Fibroblast of skin of back (primary cell): ENCODE measurements at places on chromosomes 2 and 18.

DNA sequence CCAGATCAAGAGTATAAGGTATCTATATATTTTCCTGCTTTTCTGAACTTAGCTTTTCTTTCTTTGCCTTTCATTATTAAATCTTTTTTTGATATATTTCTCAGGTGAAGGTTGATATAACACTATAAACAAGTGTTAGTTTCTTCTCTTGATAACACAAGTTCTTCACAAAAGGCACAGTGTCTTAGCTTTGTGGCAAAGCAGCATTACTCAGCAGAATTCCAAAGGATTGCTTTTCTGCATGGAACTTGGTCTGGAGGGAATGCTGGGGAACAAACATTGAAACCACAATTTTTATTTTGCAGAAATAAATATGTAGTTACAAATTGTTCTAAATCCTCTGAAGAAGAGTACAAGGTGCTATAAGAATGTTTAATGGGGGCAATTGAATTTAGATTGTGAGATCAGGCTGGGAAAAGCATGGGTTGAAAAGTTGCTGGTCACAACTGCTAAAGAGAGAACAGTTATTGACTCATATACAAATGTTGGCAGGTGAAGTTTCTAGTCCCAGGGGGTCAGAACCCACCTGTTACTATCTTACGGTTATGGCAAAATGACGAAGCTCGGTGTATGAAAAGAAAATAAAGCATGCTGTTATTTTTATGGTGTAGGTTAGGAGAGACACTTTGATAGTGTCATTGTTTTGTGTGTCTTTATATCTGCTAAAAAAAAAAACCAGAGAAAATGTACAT, 68.2 kb downstream of the UBR3 start:
- DNase-seq = peak; percentile 19

- DNase-seq = peak; percentile 6
These were observed 53.1 kb downstream of the OLA1 start for GRCh38 chr2:174195253-174195652.

- no peak for DNase-seq
These were observed 171.3 kb downstream of the CDH7 start for GRCh38 chr18:65922103-65922502.

DNA sequence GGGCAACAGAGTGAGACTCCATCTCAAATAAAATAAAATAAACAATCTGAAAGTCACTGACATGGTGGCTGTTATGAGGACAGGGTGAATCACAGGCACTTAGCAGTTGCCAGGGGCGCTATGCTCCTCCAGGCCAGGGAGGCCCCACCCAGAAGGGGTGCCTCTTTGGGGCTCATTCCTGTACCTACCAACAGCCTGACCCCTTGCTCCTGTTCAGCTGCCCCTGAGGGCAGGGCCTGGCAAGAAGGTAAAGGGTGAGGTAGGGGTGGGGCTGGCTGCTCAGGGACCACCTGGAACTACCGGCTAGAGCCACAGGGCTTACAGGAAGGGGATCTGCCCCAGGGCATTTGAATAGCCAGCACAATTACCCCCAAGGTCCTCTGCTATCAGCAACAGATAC, 60.3 kb downstream of the INPP5D start:
- DNase-seq = no peak

- DNase-seq = no peak
These were observed 49.2 kb downstream of the CLASP1 start for GRCh38 chr2:121599963-121600651.

- no peak for DNase-seq
These were observed 25.0 kb downstream of the MPPE1 start for GRCh38 chr18:11883153-11883552.

DNA sequence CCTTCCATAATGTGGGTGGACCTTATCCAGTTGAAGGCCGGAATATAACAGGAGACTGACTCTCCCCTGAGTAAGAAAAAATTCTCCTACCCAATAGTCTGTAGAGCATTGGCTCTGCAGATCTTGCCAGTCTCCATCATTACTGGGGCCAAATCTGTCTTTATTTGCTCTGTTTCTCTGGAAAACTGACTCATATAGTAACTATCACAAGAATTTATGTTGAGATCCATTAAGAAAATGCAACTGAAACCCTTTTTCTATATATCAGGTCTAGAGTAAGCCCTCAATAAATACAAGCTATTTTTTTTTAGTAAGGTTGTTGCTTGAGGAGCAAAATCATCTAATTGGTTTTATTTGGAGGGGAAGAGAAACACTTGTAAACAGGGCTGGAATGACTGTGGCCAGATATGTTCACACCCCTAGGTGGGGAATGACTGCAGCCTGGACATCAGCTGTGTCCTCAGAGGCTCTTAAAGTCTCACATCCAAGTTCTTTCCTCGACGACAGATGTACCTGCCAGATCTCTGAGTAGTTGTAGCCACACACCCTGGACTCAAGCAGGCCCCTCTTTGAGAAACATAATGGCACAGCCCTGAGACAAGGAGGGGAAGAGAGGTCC, 339.7 kb downstream of the TNS1 start:
- DNase-seq = peak; percentile 78

DNA sequence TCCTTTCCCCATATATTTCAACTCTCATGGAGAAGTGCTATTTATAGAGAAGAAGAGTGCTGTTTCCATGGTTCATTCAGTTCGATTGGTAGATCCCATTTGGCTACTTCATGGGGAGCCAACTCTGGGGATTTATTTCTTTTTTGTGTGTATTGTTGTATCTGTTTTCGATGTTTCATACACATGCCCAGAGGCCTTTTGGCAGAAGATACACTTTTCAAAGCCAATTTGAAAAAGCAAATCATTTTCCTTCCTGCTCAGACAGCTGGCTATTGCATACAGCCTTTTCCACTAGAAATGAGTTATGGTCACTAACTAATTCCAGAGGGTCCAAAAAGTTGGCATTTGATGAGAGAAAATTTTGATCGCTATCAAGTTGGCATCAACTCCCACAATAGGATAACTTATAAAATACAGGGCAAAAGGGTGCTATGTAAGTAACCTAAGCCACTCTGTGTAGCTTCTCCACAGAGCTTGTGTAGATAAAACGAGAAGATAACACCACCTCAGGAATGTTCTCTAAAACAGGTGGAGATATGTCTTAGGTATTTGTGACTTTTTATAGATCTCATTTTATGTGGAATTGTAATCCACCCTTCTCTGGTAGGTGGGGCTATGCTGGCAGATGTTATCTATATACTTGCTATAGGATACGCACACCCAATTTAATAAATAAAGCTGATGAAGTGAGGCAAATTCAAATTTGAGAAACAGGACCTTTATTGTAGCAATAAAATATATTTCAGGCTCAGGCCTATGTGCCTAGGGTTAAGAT, 798.5 kb downstream of the SATB2 start:
- DNase-seq = no peak

GRCh38 chr2:88828397-88829137, 137.1 kb downstream of the RPIA start:
- DNase-seq = no peak
